ENCODE measurements at places on chromosomes 6 and 20.

- peak; percentile 40 for DNase-seq
These were observed 126.8 kb upstream of the TMEM170B start for GRCh38 chr6:11410539-11411307.

DNA sequence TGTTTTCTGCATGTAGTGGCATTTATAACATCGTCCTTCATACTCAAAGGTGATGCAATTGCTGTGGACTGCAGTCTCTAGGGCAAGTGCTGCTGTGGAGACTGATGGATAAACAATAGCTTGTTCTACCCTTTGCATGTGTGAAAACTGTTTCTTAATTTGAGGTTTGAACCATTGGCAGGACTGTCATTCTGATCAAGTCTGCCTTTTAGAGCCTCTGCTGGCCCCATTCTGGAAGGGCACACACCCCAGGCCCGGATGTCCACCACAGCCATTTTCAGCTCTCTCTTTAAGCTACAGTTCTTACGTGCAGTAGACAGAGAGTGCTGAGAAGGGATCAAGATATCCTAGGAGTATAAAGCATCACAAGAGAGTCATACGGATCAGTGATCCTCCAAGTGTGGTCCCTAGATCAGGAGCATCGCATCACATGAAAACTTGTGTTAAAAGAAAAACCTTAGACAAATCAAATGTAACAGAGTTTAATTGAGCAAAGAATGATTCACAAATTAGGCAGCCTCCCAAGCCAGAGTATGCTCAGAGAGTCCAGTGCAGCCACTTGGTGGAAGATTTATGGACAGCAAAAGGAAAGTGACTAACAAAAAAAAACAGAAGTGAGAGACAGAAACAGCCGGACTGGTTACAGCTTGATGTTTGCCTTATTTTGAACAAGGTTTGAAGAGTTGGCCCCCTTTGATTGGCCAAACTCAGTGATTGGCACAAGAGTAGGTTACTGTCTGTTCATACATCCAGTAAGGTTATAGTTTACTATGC lies 52.0 kb downstream of the FRK start:
- DNase-seq: peak; percentile 20

- no peak for DNase-seq
These were observed 327.5 kb upstream of the EPHA7 start for GRCh38 chr6:93746892-93747291.

GRCh38 chr20:6026051-6026450 lies 27.8 kb downstream of the LRRN4 start:
- no peak for DNase-seq

- DNase-seq: no peak
These were observed 71.6 kb downstream of the NFATC2 start for GRCh38 chr20:51470907-51471411.

Measured in stimulated activated naive B cell treated with anti-CD40 and anti-IgM and Interleukin-4, amounts not matched to agents 10 μg/mL and 1 μg/mL and 100 μg/mL, for 72 hours (primary cell).